Activated T-helper 2 cell treated with anti-CD3 and anti-CD28 coated beads, Interferon-gamma antibody, Interleukin-2, Interleukin-4, amounts not matched to agents 10 μg/mL and 5 μg/mL and 100 μg/mL, durations not matched to agents 14 hours and 24 hours and 36 hours (primary cell): ENCODE measurements at places on chromosomes 1 and 21. TPM values are rescaled to one million over a fixed set of nuclear protein-coding genes. Genes with fewer than 3 reads are reported as not detected.

Gene HCRTR1
- total RNA-seq, result not detected in 2 replicates

Gene PODN
- total RNA-seq, result not detected in 2 replicates

DNA sequence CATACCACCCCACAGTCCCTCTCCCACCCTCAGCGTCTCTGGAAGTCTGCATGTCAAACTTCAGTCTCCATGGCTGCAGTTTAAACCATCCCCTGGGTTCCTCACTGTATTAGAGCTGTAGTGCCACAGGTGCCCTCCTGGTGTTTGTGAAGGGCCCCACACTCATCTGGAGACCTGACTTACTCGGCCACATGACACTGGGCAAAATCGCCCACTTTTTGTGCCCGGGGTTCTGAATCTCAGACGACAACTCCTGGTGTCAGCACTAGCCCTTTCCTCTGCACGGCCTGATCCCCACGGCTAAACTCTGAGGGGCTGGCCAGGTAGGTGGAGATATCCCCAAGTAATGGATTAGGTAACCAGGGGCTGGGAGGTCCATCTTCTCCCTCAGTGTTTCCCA is 6.5 kb downstream of the INKA2 start:
- no peak overlapping the region for H3K27ac ChIP-seq
- no peak overlapping the region for H3K4me3 ChIP-seq
- H3K4me1 ChIP-seq, result peaks cover 12% of the 10 kb centered on the region
- H3K36me3 ChIP-seq, result no peaks in the 10 kb centered on the region
- H3K27me3 ChIP-seq, result peaks cover 5% of the 10 kb centered on the region

- H3K27ac ChIP-seq, result peak overlapping the region; percentile 80
- H3K4me3 ChIP-seq, result no peak overlapping the region
- DNase-seq, result no peak
- no peaks in the 10 kb centered on the region for H3K36me3 ChIP-seq
- no peaks in the 10 kb centered on the region for H3K27me3 ChIP-seq
These were observed 16.6 kb upstream of the PTP4A2 start for GRCh38 chr1:31954607-31955283.
